H7 (cell line): ENCODE measurements at places on chromosomes 3 and 15.

- DNase-seq, result no peak
Measured at GRCh38 chr3:146621723-146622122, 16.6 kb upstream of the PLSCR5 start.

- no peak for DNase-seq
Measured at GRCh38 chr15:62977952-62978811, 64.4 kb upstream of the TPM1 start.

DNA sequence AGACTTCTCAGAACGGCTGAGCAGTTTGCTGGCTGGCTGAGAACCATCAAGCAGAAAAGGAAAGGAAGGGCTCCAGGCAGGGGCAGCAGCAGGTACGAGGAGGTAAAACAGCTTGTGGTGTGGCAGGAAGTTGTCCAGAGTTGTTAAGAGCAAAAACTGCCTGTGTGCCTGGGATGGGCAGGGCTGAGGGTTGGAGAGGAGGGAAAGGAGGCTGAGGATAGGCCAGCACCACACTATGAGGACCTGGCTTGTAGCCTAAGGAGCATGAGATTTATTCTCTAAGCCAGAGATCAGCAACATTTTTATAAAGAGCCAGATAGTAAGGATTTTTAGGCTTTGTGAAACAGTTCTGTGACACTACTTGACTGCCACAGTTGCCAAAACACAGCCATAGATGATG is 8.0 kb downstream of the IGSF10 start:
- no peak for DNase-seq

DNA sequence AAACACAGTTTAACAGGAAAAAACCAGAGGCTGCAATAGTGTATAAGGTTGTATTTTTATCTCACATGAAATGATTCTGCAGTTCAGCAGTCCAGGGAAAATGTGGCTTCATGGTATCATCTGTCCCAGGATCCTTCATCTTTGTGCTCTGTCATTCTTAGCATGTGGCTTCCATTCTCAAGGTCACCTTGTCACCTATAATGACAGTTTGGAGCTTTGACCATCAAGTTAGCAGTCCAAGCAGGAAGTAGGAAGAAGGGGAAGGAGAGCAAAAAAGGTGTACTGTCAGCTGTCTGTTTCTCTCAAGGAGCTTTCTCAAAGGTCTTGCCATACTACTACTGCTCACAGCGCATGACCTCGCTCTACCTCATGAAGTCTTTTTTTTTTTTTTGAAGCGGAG is 58.6 kb upstream of the CRTC3 start:
- no peak for DNase-seq

DNA sequence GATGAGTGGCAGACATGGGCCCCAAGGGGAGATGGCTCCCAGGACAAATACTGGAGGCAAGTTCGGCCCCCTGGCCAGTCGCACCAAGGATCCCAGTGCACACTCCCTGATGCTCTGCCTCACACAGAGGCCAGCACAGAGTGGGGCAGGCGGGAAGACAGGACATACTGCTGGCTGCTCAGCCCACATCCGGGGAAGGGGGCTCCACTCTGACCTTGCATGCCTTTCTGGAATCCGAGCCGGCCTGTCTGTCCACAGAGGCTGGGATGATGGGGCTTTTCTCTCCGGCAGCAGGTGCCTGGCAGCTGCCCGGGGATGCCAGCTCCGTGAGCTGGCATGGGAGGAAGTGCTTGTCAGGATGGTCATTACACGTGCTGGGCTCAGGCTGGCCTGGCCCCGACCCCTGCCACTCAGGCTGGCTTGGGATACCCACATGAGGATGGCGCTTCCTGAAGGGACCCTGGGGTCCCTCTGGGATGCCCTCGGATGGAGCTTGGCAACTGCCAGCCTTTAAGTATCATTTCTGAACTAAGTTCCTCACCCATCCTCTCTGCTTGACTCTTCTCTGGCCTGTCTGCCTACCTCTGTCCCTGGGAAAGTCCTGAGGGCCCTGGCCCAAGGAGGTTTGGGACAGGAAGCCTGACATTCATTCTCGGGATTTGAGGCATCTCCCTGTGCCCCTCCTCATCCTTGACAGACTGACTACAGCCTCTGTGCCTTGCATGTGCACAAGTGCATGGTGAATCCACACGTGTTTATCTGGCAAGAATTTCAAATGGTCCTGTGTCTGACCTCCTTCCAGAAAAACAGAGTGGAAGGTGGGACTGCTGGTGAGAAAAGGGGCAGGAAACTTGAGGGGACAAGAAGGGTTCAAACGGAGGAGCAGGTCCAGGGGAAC is 46.5 kb downstream of the EXOG start:
- no peak for DNase-seq
